ENCODE measurements at places on chromosomes 2 and 18.
A peak's percentile ranks its signal among the peaks of the same experiment; 100 is the strongest.

DNA sequence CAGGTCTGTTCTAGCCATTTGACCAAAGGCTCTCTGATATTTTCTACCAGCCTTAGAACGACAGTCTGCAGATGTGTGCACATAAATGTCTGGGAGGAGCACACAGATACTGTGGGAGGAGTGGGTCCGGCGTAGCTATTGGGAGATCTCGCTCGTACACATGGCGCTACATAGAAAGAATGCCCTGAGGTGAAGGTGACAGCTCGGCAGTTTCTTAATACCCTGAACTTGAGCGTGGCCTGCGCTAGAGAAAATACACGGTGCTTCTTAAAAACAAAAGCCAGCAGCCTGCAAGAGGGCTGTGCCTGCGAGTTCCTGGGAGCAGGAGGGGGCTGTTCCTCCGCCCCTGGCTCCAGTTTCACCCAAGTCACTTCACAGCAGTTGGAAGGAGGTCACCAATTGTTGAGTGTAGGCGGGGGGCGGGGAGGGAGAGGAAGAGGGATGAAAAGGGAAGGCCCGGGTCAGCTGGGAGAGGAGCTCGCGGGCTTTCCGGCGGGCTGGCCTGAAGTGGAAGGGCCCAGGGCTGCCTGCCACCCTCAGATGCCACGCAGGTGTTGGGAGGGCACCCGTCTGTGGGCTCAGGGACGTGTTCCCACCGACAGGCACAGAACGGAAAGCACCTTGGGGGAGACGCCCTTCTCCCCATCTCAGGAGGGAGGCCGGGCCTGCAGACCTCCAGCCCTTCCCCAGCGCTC is 124.7 kb upstream of the ZNF516 start:
- peak; percentile 60 for DNase-seq

GRCh38 chr2:140998577-140998976 is 1132.2 kb downstream of the LRP1B start:
- peak; percentile 44 for DNase-seq

DNA sequence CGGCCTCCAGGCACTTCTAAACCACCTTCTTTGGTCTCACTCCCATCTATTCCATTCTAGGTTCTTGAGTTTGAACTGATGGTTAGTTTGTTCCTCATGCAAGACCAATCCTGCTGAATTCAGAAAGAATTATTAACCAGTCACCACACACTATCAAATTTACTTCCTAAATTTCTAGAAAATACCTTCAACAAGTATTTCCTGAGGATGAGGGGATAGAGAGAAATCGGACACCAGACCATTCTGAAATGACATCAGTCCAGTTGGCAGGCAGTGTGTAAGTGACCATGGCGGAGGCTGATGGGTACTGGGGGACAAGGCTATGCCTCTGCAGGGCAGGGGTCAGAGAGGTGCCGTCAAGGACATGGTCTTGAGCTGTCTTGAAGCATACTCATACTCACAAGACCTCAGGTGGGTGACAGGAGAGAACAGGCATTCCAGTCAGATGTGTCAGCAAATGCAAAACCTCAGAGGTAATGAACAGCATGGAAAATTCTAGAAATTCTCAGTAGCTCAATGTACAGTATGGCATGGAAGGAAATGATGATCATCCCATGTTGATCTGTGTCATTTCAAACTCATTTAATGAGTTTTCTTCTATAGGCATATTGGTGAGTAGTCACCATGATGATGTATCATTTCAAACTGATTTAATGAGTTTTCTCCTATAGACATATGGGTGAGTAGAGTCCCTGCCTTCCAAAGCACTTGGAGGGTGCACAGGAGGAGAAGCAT is 119.6 kb downstream of the DDX1 start:
- no peak for DNase-seq

DNA sequence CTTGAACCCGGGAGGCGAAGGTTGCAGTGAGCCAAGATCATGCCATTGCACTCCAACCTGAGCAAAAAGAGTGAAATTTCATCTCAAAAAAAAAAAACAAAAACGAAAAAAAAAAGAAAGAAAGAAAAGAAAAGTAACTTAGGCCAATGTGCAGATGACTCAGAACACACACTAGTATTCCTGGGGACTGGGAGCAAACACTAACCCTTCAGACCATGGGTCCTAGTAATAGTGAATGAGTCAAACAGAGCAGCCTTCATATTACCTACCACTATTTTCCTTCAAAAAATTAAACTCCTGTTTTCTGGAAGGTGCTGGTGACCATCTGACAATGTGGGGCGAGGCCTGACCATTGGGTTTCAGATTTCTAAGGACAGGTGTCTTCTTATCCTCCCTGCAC is 253.4 kb downstream of the PIEZO2 start:
- no peak for DNase-seq

GRCh38 chr2:158753641-158754611 is 41.2 kb upstream of the DAPL1 start:
- peak; percentile 80 for DNase-seq

GRCh38 chr2:128302011-128302743 is 16.5 kb downstream of the HS6ST1 start:
- DNase-seq, result no peak

- peak; percentile 93 for DNase-seq
These were observed 252.6 kb upstream of the RASGRP3 start for GRCh38 chr2:33223856-33224255.

DNA sequence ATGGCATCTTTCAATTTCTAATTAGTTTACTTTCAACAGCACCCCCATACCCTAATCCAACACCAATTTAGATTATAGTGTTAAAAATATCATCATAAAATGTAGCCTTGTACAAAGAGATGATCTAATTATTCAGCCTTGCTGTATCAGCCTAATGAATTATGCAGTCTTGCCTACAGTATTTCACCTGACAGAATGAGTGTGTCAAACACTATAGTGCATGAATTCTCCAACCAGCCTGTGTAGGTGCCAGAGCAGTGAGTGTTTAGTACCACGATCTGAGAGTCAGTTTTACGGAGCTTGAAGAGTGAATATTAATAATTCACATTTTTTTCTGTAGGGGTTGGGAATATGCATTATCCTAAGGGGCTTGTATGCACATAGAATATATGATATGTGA is 411.6 kb upstream of the SLC14A2 start:
- DNase-seq, result no peak

GRCh38 chr2:99662761-99663341 is 173.0 kb upstream of the REV1 start:
- DNase-seq, result peak; percentile 56

GRCh38 chr2:44942304-44943030 is 965 bp downstream of the SIX3 start:
- no peak for DNase-seq

- peak; percentile 78 for DNase-seq
These were observed 43.9 kb upstream of the RAB11FIP5 start for GRCh38 chr2:73156539-73157124.

DNA sequence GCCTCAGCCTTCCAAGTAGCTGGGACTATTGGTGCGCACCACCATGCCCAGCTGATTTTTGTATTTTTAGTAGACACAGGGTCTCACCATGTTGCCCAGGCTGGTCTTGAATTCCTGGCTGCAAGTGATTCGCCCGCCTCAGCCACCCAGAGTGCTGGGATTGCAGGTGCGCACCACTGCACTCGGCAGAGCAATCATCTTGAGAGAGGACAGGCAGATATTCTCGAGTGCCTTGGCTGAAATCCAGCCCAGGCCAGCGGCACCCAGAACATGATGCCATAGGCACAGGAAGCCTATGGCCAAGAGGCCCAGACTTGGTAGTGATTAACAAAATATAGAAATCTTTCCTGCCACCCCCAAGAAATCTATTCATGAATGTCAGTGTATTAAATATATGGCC is 58.0 kb upstream of the PEX13 start:
- no peak for DNase-seq

DNA sequence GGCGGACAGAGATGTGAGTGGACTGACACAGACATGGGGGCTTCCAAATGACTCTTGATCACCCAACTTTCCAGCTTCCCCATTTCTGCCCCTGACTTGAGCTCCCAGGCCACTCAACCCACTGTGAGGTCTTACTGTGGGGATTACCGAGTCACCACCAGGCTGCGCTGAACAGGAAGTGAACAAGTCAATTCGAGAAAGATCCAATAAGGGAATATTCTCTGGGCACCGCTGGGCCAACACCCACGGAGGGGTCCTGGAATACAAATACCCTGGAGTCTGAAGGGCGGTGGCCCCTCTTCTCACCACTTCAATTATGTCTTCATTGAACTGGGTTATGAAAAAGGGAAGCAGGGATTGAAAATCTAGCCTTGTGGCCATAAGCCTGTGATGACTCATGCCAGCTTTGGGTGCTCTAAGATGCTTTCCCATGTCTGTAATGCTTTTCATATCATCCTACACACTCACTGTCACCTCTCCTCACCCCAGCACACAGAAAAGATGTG is 37.7 kb downstream of the BCL11A start:
- peak; percentile 57 for DNase-seq

- DNase-seq, result no peak
These were observed 25.3 kb downstream of the SFTPB start for GRCh38 chr2:85642725-85643124.

- no peak for DNase-seq
These were observed 46.7 kb downstream of the EML6 start for GRCh38 chr2:54770211-54770610.

DNA sequence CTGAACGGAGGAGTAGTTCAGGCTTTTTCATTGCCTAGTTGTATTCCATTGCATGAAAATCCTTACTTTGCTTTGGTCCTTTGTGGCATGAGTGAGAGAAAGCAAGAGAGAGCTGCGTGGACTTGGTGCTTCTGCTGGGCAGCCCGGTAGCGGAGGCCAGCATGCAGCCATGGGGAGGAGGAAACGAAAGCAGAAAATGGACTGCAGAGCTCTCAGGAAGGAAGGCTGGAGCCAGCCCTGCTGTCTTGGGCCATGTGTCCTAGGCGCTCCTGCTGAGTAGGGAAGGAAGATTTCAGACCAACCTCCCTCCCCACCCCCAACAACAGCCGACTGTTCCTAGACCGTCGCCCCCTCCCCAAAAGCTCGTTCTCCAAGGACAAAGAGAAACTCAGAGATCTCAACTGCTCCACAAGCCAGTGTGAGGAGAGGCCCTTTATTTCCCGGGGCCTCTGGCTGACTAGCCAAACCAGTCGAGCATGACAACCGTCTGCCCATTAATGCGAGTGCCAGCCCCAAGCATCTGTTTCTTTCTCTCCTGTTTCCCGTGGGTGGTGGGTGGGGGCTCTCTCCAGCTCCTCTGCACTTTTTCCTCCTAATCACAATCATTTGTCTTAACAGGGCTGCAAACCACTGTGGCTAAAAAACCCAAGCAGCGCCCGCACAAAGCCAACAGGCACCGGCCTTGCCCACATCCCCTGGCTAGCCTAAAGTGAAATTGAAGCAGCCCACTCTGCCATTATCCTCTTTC is 66.8 kb upstream of the FZD7 start:
- DNase-seq, result no peak

GRCh38 chr2:119478978-119479295 is 45.3 kb downstream of the SCTR start:
- no peak for DNase-seq

GRCh38 chr2:196927376-196928225 is 1.1 kb upstream of the PGAP1 start:
- peak; percentile 82 for DNase-seq

GRCh38 chr2:234137400-234138014 is 87.0 kb downstream of the SPP2 start:
- DNase-seq, result peak; percentile 57

DNA sequence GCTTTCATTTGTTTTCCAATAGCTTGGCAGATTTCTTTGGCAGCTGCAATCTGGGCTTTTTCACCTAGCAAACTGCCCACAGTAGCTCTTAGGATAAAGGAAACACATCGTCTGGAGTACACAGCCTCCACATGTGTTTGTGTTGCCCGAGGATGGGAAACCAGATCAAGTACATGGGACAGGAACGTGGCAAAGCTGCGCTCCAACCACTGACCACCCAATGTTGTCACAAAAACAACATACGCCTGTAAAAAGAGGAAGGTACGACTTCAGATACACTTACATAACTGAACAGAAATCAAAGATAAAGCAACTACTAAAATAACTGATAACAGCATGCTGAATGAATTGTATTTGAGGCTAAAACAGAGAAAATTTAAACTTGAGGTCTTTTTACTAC is 15.5 kb downstream of the HEATR5B start:
- DNase-seq, result no peak

DNA sequence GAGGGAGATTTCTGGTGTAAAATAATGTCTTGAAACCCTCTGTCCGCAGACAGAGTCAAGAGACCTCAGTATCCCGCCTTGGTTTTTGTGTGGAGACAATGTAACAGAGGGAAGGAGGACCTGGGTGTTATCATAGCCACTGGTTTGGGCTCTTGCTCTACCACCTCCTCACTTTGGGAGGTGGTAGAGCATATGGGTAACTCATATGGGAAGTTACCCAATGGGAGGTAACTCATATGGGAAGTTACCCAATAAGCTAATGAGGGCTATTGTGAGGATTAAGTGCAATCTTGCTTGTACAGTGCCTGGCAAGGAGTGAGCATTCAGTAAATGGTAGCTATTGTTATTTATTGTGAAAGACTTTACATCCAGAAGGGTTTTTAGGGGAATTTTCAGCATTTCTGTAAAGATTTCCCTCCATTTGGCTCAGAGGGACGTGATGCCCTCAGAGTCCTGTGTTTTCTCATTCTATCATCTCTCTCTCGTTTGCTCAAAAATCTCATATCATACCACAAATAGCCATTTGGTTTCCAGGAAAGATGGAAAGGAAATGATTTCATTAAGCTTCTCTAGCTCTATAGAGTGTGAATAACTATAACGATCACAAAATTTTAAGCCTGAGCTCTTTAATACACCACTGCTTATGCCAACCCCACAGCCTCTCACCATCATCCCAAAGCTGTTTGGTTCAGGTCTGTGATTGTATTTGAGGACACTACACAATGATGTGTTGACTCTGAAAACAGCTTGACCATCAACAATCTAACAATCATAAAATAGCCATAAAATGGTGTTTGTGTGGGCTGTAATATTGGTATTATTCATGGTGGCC is 307.7 kb downstream of the STK39 start:
- DNase-seq, result no peak

DNA sequence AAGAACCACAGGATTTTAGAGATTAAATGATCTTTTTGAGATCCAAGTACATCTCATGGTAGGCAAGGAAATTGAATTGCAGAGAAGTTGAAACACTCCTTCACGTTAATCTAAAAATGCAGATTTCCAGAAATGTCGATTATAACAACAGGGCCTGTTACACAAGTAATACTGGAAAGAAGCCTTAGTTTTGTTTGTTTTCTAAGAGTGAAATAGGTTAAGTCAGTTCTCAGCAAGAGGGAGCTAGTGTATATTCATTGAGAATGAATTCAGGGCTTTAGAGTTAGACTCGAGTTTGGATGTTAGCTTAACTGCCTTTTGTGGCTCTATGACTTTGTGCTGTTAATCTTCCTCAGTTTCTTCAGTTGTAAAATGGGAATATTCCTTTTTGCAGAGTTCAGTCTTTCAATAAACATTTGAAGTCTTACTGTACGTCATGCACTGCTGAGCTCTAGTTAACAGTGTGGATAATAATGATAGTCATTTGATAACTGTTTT is 926 bp downstream of the NDUFV2 start:
- peak; percentile 53 for DNase-seq

DNA sequence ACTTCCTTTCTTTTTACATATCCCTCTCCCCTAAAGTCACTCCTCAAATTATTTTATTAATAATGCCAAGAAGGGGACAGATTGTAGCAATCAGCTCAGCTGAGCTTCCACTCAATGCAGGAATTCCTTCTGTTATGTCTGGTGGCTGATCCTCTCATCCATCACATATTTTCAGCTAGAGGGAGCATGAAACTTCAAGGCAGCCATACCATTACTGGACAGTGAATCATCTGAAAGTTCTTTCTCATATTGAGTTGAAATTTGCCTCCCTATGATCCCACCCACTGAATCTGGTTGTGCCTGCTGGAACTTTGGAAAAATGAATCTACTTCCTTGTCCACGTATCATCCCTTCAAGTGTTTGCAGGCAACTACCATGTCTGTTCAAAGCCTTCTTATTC is 11.2 kb downstream of the ZNF385B start:
- DNase-seq, result peak; percentile 55

All from cardiac fibroblast (primary cell).